SK-N-SH treated with all-trans-retinoic acid at 6 μM for 48 hours (cell line): ENCODE measurements at places on chromosomes 5 and 9.

DNA sequence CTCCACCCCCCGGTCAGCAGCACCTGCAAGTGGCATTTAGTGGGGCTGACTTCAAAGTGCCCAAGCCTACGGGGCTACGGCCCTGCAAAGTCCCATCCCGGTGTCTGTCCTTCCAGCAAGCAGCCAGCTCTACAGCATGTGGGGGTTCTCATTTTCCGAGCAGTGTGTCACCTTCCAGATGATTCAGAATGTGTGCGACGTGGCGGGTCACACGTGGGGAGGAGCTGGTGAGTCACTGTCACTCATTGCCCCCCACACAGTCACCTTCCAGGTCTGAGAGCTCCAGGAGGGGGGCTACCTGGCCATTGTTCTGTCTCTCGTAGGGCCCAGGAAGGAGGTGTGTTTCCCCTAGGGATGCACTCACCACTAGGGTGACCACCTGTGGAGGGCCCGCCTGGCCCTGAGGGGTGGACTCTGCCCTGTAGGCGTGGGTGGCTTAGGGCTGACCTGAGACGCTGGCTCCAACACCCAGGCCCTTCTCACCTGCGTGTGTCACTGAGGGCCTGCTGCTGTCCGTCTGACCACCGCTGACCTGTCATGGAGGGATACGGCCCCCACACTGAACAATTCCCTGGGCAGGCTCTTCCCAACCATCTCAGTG lies 70.2 kb downstream of the SEMA4D start:
- no peak for ATAC-seq

- no peak for ATAC-seq
These were observed 219.6 kb downstream of the CTNND2 start for GRCh38 chr5:11684607-11685006.

- no peak for ATAC-seq
These were observed 365.7 kb upstream of the RIOK2 start for GRCh38 chr5:97548739-97549080.

- ATAC-seq, result no peak
These were observed 115.3 kb downstream of the RFX3 start for GRCh38 chr9:3410461-3410860.

- no peak for ATAC-seq
These were observed 25.7 kb upstream of the DAB2 start for GRCh38 chr5:39450487-39450886.

DNA sequence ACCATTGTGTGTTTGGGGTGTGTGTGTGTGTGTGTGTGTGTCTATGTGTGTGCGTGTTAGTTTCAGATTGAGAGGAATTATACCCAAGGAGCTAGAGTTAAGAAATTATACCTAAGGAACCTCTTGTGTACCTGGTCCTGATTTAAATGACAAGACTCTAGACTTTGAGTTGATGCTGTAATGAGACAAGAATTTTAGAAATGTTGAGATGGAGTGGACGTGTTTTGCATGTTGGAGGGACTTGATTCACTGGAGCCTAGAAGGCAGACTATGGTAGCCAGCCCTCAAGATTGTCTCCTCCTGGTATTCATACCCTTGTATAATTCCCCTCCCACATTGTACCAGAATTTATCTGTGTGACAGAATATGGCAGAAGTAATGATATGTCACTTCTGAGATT lies 52.4 kb upstream of the HSPB3 start:
- ATAC-seq, result no peak
